ENCODE measurements at places on chromosomes 2 and 18.

- no peak for DNase-seq
These were observed 52.0 kb upstream of the COL3A1 start for GRCh38 chr2:188922191-188922590.

DNA sequence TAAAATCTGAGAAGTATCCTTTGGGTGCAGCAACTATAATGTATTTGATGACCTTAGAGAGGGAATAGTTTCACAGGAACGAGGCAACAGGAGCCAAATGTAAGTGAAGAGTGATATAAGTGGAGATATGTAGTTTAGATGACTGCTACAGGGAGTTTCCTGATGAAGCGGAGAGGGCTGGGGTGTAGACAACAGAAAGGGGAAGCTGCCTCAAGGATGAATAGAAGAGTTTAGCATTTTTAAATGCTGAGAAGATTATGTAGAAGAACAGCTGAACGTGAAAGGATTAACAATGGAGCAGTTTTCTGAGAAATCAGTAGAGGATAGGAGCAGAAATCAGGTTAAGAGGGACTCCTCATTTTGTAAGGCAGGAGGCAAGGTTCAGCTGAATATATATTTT is 133.3 kb downstream of the LCLAT1 start:
- DNase-seq, result no peak

- DNase-seq, result no peak
These were observed 485.4 kb upstream of the SLC8A1 start for GRCh38 chr2:40937284-40937683.

DNA sequence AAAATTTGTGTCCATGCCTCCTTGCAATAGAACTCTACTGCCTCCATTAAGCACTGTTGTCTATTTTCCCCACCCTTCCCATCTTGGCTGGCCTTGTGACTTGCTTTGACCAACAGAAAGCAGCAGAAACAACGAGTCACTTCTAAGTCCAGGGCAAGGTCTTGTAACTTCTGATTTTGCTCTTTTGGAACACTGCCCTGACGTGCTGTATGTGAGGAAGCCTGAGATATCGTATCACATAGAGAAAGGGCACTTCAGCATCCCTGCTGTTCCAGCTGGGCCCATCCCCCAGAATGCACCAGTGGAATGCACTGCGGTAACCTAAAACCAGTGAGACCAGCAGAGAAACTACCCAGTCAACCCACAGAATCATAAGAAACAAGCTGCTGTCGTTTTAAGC is 28.1 kb downstream of the NCKAP1 start:
- DNase-seq, result peak; percentile 80

GRCh38 chr2:240465765-240466578 is 30.5 kb downstream of the GPC1 start:
- DNase-seq, result no peak

DNA sequence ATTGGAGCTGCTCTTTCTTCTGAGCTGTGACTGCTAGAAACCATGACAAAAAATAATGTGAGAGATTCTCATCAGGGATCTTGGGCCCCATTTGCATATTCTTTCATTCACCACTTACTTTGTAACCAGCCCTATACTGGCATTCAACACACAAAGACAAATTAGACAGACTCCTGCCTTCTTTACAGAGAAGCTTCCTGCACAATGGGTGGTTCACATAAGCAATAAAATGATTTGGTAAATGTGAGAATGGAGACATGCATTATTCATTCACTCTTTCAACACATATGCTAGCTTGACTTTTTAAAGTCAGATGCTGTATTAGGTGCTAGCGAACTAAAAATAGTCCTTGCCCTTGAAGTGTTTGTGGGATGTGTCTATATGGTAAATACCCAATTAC is 174.4 kb downstream of the NCKAP5 start:
- no peak for DNase-seq

DNA sequence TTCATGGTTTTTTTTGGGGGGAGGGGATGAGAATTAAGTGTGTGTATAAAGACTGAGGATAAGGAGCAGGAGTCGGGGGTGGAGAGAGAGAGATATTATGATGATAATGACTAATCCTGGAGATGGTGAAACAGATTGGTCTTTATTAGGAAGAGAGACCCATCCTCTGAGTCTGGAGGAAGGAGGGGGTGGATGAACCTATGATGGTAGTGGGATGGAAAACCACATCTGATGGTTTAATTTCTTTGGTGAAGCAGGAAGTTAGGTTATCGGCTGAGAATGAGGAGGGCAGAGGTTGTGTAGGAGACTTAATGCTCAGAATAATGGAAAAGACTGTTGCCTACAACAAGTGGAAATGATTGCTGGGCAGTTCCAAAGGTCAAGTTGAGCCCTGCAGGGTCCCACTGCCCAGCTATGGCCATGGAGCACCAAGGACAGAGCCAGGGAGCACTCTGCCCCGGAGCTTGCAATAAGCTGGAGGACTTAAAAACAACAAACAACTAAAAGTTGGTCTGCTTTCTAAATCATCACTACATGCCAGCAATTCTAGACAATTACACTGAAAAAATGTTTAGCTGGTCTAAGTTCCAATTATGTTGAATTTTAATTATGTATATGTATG is 7.9 kb downstream of the SLC16A14 start:
- DNase-seq, result no peak

GRCh38 chr2:33197198-33197938 is 250.6 kb downstream of the LTBP1 start:
- no peak for DNase-seq

All from DMS 273 treated with DMSO at 0.1 percent for 48 hours (cell line).